ENCODE measurements at places on chromosomes 16 and 17. TPM values are rescaled to one million over a fixed set of nuclear protein-coding genes. Genes with fewer than 3 reads are reported as not detected.

The NOG gene
- 6.0 TPM for total RNA-seq

The CTRB1 gene
- total RNA-seq: not detected

The MYOCD gene
- not detected for total RNA-seq

The CMTM1 gene
- 2.7 TPM for total RNA-seq

The FOXC2 gene
- total RNA-seq: 1.3 TPM

The CDRT4 gene
- 8.0 TPM for total RNA-seq

The OTOA gene
- total RNA-seq: 1.5 TPM

The ELMO3 gene
- total RNA-seq: 25.8 TPM

The EFCAB13 gene
- total RNA-seq: 4.7 TPM

The JUP gene
- total RNA-seq: 444 TPM

The RHBDL3 gene
- total RNA-seq: not detected

All from mammary epithelial cell (primary cell).